Cardiac septum (tissue), 1 donor: ENCODE measurements at places on chromosomes 12 and 14.

DNA sequence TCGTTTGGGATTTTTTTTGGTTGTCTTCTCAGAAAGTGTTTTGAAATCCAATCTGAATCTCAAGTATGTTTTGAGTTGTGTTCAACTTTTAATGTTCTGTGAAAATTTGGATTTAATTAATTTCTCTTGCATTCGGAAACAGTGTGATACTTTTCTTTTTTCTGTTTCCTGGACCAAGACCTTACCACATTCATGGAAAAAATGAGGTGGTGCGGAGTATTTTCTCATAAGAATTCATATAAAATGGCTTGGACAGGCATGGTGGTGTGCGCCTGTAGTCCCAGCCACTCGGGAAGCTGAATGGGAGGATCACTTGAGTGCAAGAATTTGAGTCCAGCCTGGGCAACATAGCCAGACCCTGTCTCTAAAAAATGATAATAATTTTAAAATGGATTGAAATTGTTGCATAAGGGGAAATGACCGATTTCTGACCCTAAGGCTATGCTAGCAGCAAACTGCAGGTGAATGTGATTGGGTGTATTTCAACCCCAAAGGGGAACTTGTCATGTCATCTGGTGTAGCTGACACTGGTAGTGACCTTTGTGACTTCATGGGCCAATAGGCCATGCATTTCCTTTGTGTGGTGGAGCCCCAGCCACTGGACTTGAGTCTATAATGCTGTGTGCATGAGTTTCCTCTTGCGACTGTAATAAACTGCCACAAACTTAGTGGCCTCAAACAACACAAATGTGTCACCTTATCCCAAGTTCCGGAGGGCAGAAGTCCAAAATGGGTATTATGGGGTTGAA, 123.5 kb upstream of the RFLNA start:
- DNase-seq = no peak

GRCh38 chr12:57895389-57896114, 45.8 kb upstream of the ATP23 start:
- DNase-seq = no peak

DNA sequence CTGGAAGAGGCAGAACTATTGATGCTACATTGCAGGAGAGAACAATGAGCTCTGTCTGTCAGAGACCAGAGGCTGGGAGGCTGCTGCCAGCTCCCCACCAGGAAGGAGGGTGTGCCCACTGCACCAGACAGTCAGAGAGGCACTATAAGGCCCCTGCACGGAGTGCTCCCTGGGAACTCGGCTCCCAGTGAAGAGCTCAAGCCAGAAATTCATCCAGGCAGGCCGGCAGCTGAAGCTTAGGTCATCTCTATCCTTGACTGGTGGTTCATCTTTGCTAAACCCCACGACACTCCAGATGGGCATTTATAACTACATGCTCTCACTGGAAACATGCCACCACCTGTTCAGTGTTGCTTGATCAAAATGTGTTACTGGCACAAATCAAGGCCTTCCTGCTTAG, 65.1 kb upstream of the GPATCH2L start:
- DNase-seq = no peak

DNA sequence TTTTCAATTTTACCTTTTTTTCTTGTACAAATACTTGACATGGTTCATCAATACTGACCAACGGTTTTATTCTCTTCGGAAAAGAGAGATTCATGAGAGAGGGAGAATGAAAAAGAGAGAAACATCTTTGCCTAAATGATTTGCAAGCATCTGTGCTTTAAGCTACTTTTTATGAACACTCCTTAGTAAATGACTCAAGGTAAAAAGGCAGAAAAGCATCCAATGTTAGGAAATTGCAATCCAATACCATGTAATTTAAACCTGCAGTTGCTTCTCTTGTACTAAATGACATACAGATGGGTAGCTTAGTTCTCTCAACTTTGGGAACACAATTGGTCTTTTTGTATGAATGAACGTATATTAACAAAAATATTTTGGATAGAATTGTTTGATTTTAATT, 46.1 kb downstream of the MSRB3 start:
- no peak for DNase-seq

- no peak for DNase-seq
Measured at GRCh38 chr14:68401855-68402254, 391.0 kb downstream of the ZFP36L1 start.

GRCh38 chr14:36238666-36239363, 62.3 kb upstream of the PTCSC3 start:
- no peak for DNase-seq
